ENCODE measurements at places on chromosomes 13 and 19. TPM values are rescaled to one million over a fixed set of nuclear protein-coding genes. Genes with fewer than 3 reads are reported as not detected.

C1QTNF9 gene
- total RNA-seq: 3.9 TPM

CEACAM7 gene
- not detected for total RNA-seq

DNA sequence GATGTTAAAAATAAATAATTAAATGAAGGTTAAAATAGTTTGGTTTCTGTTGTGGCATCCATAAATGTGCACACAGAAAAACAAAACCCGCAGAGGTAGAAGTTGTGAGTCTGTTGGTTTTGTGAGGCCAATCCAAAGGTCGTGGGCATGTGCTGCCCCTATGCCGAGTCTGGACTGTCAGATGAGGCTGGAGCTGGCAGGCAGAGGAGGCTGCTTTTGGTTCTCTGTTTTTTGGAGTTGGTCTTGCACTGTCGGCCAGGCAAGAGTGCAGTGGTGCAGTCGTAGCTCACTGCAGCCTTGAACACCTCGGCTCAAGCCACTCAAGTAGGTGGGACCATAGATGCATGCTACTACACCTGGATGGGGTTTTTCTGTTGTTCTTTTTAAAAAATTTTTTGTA is 43.7 kb downstream of the TSSK6 start:
- peak; percentile 11 for DNase-seq

- DNase-seq: no peak
Observed at GRCh38 chr19:19575411-19575810, 37.3 kb downstream of the CILP2 start.

DNA sequence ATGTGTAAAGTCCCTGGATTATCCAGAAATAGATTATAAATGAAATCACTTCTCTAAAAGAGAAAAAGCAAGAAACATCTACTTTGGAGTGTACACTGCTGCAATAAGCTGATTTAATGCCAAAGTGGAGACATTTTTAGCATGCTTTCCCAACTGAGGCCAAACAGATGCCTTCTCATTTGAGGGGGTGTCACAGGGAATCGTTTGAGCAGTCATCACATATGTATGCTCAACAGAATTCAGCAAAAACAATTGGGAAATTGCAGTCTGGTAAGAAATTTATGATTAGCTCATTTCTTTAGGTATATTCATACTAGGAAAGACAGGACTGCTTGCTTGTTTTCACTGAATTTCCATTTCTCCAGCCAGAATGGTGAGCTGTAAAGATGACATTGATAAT is 27.3 kb upstream of the TPP2 start:
- DNase-seq: no peak

- no peak for DNase-seq
Observed at GRCh38 chr13:94917824-94918223, 205.5 kb upstream of the SOX21 start.

GRCh38 chr13:36341718-36342117 is 4.5 kb downstream of the SPART start:
- DNase-seq: no peak

OSCAR gene
- total RNA-seq: 1.1 TPM

GRCh38 chr19:43468354-43469159 is 3.1 kb upstream of the LYPD3 start:
- DNase-seq: no peak

ARHGAP33 gene
- 4.2 TPM for total RNA-seq

DNA sequence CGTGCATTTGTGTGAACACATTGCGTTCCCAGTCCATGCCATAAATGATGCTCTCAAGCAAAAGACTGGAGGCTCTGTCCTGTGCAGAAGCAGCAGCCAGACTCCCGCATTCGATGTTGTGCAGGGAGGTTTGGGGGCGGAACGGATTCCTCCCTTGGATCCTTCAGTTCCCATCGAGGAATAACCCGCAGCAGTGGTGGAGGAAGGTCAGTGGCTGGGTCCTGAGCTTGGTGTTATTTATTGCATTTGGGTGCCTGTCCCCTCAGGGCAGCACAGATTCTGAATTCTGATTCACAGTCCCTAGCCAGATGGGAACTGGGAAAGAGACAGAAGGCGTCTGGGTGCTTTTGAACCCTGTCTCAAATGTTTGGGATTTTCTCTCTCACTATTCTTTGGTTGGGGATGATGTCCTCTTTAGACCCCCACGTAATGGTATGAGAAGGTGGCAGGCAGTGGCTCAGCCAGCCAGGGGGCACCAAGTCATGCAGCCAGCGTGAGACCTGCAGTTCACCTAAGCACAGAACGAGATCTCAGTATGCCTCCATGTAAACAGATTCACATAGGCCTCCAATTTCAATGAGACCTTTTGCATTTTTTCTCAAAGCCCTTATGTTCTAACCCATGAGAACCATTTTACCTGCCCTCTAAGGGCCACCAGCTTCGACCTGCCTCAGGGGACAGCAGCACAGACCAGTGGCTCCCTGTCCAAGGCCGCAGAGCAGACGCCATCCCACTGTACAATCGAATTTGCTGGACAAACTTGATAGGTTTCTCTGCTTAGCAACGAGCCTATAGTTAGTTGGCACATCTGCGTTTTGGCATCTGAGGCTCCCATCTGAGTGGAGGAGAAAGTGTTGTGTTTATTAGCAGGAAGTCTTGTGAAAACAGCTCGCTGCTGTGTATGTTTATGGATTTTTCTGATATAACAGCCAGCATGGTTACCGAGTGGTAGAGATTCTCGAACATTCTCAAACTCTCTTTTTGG is 17.8 kb downstream of the KCTD15 start:
- DNase-seq: no peak

- DNase-seq: no peak
Observed at GRCh38 chr13:22085001-22085400, 414.1 kb downstream of the FGF9 start.

GRCh38 chr13:96381681-96382080 is 291.8 kb downstream of the HS6ST3 start:
- no peak for DNase-seq

GRCh38 chr13:76472916-76473315 is 413.3 kb downstream of the KCTD12 start:
- no peak for DNase-seq

GRCh38 chr13:110109910-110110309 is 197.0 kb downstream of the COL4A1 start:
- DNase-seq: peak; percentile 88

DNA sequence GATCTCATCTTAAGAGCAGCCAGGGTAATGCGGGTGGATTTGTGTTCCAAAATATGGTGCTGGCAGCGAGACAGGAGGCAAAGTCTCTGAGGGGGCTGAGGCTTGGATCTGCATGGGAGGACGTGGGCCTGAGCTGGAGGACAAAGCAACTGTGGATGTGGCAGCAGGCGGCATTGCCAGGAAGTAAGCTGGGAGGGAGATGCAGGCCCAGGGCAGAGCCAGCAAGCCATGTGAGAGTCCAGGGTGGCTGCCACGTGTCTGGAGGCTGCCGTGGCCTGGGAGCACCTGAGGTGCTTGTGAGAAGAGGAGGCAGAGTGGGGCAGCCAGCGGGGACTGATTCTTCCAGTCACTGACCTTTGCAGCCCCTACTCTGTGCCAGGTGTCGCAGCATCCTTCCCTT is 52.0 kb downstream of the DPF1 start:
- DNase-seq: peak; percentile 52

CTXN1 gene
- 0.20 TPM for total RNA-seq

DNA sequence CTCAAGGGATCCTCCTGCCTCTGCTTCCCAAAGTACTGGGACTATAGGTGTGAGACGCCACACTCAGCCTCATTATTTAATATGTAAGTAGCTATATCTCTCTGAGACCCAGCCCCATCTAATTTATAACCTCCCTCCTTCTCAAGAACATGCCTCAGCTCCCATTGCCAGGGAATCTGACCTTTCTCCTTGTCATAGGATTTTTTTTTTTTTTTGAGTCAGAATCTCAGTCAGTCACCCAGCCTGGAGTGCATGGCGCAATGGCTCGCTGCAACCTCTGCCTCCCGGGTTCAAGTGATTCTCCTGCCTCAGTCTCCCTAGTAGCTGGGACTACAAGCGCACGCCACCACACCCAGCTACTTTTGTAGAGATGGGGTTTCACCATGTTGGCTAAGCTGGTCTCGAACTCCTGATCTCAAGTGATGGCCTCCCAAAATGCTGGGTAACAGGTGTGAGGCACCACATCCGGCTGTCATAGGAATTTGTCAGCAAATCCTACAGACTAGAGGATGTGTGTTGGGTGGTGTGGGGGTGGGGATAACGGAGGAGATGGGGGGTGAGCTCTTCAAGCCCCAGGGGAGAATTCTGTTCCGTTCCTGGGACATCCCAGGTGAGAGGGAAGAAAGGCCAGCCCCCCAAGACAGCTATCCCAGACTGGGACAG is 5.1 kb upstream of the EPS8L1 start:
- no peak for DNase-seq

- no peak for DNase-seq
Observed at GRCh38 chr13:24220086-24220703, 59.7 kb downstream of the SPATA13 start.

DNA sequence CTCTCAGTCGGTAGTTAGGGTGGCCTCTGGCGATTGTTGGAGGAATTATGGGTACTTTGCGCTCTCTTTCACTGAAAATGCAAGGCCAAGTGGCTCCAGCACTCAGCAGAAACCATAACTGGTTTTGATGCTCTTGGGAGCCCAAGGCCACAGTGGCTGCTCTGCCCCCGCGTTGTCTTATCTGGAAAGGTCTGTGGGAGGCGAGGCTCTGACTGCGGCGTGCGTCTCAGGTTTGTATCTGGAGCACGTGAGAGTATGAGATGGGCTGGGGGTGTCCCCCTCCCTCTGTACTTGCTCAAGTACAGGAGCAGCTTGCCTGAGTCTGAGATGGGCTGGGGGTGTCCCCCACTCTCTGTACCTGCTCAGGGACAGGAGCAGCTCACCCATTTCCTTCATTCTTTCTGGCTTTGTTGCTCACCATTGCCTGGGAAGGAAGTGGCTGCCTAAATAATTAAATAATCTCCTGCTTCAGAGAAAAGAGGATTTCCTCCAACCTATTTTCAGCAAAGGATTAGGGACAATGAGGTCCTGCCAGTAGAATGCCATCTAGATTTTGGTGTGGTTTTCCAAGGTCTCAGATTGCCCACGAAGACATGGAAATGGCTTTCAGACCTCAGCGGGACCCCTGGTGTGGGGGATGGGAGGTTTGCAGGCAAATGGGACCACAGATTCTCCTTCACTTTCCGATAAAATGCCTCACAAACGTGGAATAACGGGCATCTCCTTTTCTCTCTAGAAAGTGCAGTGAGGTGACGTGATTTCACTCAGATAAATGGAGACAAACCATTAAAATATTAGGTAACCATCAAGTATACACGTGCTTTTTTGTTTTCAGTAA is 14.7 kb downstream of the ATP11A start:
- DNase-seq: no peak

DNA sequence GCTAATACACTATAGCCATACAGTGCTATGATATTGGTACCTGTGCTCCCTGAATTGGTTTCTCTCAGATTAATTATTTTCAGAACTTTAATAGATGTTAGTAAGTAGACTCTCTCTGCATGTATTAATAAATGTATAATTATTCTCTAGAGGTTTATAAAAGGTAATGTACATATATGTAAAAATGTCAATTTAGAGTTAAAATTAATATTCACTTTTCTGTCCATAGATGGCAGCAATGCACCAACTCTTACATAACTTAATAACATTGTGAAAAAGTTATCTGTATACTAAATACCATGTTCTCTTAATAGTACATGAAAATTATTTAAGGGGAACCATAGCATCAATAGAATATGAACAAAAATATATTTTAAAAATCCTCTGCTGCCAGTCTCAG is 515.0 kb upstream of the KLHL1 start:
- DNase-seq: no peak

DNA sequence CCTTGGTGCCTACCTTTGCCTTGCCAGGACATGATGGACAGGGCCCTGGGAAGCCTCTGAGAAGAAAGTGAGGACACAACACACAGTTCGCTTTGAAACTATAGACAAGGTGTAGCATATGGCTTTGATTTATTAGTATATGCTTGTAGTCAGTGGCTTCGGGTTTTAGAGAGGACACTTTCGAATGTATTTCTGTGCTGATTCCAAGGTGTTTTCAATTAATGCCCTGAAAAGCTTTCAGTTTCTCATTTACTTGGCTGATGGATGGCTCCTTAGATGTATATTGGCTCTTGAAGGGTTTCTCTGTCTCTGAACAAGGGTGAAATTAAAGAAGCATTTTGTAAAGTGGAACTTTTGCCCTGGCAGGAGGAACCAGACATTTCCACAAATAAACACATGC is 106.9 kb downstream of the POSTN start:
- no peak for DNase-seq

DNA sequence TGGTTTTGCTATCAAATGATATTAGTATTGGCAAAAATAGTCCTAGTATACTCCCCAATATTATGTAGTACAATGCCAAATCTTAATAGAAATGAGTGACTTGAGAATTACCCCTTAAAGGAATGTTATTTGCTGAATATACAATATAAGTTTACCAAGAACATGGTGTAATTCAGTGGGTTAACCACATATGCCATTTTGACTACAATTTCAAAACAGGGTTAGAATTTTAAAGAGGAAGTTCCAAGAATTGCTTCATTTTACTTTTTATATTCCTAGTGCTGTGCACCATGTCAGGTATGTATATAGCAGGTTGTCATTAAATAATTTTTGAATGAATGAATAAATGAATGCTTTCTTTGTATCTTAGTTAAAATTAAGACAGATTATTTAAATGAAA is 66.3 kb downstream of the LMO7 start:
- DNase-seq: no peak

PRSS57 gene
- not detected for total RNA-seq

FRY gene
- total RNA-seq: 153 TPM

GRCh38 chr13:53052675-53053074 is 24.1 kb downstream of the OLFM4 start:
- no peak for DNase-seq

GRCh38 chr13:94620286-94620896 is 18.7 kb downstream of the GPR180 start:
- DNase-seq: no peak

DNA sequence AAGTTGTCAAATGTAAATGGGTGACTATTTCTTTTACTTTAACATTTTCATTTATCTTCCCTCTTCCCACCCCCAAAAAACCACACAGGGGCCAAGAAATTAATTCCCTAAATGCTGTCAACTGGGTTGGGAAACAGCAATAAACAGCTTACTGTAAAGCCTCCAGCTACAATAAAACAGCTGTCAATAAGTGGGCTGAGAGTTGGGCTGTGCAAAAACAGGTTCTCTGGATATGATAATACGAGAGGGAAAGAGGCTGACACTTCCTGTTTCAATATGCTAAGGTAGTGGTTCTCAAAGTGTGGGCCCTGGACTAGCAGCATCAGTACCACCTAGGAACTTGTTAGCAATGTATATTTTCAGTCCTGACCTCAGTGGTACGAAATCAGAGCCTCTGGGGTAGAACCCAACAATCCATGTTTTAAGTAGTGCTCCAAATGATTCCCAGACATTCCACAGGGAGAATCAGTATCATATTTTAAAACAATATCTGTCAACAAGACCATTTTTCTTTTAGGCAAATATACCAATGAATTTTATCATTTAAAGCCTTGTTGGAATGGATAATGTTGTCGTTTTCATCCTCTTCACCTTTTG is 8.4 kb downstream of the PCDH9 start:
- no peak for DNase-seq

KASH5 gene
- not detected for total RNA-seq

- no peak for DNase-seq
Observed at GRCh38 chr19:16334411-16334810, 9.8 kb downstream of the KLF2 start.

NTF4 gene
- not detected for total RNA-seq
